ENCODE measurements at places on chromosomes 3 and 15.

DNA sequence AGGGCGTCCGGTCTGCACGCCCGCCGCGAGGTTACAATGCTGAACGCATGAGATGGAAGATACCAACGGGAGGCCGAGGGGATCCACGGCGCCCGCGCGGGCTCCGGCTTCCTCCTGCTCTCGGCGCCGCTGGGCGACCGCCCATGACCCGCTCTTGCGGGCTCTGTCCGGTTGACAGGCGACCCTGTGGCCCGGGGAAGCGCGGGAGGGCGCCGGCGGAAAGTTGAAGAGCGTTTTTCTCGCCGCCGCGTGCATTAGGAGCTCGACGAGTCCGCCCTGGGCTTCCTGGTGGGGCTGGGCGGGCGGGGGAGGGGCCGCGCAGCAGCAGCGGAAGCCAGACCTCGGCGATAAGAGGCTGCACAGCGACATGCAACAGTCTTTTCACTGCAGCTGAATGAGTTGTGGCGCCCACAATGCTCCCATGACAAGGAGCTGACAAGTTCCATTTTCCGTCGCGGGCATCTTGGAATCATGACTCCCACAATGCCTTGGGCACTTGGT lies at the start of gene MBNL1:
TSS of gene MBNL1 (plus strand) at position 375 of the 501 bp plus-strand sequence. CDS start 31,265 bp downstream, outside the sequence.
- peak; percentile 88 for DNase-seq

DNA sequence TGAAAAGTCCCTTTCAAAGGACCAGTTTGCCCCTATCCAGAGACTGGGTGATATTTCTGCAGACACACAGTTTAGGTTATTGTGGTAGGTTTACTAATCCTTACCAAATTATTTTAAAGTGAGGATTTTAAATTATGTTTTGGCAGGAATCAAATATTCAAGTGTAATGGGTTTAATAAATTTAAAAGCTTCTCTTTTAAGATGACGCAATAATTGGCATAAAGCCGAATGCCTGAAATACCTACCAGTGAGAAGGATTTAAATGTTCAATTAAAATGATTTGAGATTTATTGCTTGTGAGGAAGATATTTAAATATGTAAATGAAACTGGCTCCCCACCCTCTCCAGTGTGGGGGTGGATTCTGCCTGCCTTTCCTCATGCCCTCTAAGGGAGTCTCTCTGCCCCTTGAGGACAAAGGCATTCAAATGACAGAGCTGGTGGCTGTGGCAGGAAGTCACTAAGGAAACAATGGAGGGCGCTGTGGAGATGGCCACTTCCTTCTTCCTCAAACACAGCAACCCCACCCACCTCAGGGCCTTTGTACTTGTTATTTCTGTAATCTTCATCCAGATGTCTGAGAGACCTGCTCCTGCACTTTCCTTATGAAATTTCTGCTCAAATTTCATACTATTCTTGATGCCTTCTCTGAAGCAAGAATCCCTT lies 131.7 kb downstream of the TNIK start:
- DNase-seq, result peak; percentile 40

GRCh38 chr3:138862924-138863775 lies 28.4 kb upstream of the PIK3CB start:
- peak; percentile 18 for DNase-seq

DNA sequence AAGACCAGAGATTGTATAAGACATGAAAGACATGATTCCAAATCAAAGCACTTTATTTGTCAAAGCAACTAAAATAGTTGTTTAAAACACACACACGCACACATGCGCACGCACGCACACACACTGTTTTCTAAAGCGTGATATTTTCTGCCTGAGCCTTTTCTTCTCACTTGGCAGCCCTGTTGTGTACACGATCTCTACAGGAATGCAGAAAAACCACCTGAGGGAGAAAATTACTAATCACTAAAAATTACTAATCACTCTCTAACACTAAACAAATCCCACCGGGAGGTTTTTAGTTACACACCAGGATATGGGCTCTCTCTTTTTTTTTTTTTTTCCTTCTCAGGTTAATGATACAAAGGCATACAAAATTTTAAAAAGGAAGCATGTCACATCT lies 160.1 kb upstream of the ATP11B start:
- no peak for DNase-seq

DNA sequence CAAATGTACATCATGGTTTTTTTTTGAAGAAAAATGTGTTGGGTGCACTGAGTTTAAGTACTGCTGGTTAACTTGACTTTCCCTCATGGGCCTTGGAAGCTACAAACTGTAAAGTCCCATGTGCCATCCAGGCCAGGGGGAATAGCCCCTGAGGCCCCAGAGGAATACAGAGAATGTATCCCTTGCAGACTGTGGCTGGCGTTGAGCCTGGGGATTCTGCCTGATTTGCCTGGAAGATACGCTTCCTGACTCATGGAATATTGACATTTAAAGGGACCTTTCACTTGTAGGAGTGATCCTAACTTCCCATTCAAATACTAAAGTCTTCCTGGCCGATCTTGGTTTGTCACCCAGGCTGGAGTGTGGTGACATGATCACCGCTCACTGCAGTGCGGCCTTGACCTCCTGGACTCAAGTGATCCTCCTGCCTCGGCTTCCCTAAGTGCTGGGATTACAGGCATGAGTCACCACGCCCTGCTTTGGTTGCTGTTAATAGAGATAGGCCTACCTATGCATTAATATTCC lies 42.0 kb downstream of the ADAMTSL3 start:
- no peak for DNase-seq

DNA sequence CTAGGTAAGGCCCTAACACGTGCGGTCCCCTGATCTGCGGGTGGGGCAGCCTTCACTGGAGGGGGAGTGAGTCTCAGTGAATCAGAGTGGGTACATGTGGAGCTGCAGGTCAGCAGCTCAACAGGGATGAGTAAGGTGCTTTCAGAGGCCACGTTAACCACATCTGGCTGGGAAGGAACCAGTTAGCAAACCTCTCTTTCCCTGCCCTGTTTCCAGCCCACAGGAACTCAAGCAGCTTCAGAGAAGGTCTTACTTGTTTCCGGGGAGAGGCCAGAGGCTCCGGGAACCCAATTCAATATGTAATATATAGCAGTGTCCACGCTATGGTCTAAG lies 175.3 kb downstream of the XXYLT1 start:
- no peak for DNase-seq

DNA sequence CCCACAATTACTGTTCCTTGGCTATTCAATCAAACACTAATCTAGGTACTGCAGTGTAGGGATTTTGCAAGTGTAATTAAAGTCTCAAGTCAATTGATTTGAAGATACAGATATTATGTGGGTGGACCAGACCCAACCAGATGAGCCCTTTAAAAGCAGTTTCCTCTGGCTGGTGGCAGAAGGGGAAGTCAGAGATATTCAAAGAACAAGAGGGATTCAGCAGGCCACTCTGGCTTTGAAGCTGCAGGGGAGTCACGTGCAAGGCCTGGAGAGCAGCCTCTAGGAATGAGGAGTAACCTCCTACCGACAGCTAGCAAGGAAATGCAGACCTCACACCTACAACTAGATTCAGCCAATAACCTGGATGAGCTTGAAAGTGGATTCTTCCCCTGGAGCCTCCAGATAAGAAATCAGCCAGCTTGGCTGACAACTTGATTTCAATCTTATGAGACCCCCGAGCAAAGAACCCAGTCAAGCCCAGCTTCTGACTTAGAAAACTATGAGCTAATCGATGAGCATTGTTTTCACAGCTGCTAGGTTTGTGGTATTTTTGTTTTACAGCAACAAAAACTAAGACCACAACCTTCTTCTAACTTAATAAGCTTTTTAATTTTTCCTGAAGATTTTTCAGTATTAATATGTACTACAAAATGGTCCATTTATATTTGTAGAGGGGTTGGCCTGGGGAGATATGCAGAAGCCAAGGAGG lies 13.4 kb downstream of the HACD2 start:
- no peak for DNase-seq

DNA sequence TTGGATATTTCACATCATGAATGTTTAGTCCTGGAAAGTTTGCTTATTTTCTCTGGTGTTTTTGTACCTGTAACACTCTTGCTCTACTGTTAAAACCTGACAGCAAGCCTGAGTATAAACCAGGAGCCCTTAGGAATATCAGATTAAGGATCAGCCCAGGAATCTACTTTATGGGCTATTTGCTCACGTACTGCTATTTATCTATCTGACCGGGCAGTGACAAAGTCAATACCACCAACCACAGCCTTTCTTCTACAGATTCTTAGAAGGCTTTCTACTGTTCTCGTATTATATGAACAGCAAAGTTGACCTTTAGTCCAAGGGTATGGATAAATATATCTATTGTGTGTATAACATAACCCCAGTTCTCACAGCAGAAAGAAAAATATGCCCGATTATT lies 521.2 kb downstream of the RBMS3 start:
- DNase-seq, result no peak

DNA sequence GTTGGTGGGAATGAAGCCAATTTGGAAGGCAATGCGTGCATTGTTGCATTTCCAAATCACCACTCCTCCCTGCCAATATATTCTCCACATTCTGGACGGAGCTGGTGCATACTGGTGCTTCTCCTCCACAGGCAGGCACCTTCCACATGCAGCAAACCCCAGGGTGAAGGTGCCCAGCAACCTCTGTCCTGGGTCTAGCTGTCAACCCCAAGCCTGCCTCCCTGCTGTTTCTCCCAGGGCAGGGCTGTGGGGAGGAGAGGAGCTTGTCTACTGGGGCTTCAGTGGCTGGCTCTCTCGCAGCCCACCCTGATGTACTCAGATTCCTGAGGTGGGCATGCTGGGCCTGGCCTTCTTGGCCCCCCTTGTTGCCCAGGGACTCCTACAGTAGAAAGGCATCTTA lies 20.1 kb downstream of the GASK1A start:
- DNase-seq, result no peak

DNA sequence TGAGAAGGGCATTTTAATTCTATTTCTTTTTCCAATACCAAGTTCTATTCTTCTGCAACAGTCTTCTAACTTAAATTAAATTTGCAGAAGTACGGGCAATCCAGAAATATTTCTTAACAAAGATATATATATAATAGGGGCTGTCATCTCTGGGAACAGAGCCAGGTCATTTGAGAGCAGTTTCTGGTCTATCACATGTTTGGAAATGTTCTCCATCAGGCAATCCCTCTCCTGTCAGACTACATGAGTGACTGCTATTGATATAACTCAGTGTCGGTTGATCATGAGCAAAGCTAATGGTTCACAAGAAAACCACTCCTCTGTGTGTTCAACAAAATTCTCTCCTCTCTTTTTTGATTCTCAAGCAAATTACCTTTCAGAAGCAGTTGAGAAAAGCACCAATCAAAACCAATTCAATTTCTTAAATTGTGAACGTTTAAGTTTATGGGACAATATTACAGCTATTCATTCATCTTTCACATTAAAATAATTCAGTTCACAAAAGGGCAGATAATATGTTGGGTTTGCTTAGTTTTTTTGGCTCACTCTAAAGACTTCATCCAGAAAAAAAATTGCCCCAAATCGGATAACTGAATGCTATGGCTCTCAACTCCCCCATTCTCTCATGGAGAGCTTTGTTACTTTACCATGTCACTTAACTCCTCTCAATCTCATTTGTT lies 152.9 kb upstream of the TGFBR2 start:
- no peak for DNase-seq

DNA sequence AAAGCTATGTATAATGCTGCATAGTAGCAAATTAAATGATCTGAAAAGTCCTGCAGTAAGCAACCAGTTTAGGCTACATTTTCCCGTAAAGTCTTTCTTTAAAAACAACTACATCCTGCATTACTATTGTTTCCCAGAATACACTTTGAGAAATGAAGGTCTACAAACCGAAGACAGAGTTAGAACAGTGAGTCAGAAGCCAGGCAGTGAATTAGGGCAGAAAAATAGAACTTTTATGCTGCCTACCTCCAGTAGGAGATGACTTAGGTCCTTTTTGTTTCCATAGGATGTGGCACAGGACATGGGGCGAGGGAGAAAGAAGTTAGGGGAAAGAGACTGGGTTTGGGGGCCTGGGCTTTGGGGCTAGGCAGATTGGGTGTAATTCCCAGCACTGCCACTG lies 127.3 kb downstream of the PPM1L start:
- DNase-seq, result no peak

- no peak for DNase-seq
Measured at GRCh38 chr15:28060005-28060404, 39.1 kb downstream of the OCA2 start.

DNA sequence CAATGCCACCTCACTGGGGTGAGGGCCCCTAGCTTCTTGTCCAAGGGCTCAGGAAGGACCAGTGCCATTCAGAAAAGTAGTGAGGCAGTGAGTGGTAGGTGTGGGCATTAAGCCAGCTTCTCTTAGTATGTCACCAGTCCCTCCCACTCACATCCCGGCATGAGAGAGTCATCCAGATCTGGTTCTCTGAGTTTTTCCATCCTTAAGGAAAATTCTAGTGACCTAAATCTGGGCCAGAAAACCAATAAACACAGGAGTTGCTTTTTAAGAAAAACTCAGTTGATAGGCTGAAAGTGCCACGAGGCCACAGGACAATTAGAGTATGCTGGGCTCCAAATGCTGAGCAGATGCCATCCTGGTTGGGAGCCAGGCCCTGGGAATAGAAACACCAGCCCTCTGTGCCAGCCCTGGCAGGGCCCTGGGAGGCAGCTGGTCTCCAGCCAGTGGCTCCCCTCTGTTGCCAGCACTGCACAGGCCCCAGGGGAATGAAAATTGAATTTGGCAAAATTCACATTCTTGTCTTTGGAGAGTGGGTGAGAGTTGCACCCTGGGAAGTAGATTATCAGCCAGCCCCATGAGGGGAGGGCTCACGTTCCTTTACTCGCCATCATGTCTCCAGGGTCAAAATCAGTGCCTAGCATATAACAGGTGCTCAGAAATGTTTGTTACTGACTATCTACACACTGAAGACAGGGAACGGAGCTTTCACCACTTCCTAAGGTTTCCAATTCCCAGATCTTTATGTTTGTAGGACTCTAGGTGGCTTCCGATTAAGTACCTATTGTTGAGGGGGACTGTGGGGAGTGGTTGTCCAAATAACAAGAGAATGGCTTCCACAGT lies 52.8 kb downstream of the FAM43A start:
- no peak for DNase-seq

DNA sequence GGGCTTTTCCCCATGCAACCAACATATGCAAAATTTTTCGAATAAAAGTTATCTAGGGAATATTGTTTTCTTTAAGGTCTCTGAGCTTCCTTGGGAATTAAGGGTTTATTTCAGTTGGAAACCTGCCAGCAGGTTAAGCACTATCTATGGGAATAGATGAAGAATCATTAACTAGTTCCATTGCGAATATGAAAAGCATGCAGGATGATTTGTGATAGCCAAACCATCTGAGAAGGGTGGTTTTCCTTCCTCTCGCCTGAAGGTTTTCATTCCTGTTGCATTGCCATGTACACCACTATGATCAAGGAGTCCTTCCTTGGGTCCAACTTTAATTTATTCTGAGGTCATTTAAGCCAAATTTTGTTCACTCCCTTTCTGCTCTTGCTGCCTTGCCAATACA lies 184.9 kb downstream of the NR2F2 start:
- DNase-seq, result no peak

DNA sequence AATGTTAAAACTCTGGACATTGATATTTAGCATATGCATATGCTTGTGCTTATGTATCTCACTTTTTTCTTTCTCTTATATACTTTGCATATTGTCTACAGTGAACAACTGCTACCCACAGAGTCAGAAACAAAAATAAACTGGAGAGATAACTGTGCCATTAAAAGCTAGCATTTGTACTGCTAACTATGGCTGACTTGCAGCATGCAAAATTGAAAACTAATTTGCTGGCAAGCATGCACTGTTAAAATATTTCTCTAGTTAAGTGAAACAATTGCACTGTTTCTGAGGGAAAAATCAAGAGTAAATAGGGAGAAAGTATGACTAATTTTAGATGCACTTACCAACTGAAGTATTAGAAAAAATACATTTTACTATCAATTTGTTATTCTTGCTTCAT lies 177.8 kb downstream of the CBLB start:
- no peak for DNase-seq
